ENCODE measurements at places on chromosomes 5 and 9.

DNA sequence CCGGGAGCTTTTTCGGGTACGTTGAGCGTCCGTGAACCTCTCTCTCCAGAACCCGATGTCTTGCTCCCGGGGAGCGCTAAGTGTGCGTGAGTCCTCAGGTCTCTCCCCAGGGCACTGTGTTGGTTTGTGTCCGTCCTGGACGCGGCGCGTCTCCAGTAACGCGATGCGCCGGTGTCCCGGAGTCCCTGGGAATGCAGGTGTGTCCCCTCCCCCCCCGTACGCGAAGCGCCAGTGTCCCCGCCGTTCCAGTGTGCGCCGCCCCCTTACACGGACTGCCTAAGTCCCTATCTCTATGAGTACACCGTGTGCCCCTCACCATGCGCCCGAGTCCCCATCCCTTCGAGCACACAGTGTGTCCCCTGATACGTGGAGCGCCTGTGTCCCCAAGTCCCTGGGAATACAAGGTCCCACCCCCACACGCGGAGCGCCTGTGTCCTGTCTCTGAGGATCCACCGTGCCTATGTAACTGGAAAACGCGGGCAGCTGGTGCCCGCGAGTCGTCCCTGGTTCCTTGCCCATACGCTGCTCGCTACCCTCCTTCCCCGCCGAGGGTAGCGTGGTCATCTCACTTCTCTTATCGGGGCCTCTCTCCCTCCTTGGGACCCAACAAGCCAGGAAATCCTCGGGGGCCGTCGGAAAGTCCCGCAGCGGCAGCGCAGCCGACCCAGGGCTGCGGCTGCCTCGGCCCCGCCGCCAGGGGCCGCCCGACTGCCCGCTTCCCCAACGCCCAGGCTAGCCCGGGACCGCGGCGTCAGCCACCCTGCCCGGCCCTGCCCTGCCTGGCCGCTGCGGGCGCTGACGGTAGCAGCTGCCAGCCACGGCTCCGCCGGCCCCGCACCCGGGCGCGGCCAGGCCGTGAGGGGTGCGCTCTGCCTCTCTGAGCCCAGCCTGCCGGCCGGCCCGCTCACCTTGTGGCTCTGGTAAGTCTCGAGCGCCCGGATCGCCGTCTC lies 709 bp downstream of the ELL2 start:
- peak; percentile 89 for DNase-seq

GRCh38 chr9:126097679-126098078 lies 228.9 kb upstream of the MVB12B start:
- DNase-seq: no peak

- no peak for DNase-seq
Observed at GRCh38 chr9:85014292-85014691, 344.8 kb downstream of the NTRK2 start.

GRCh38 chr5:133396187-133396741 lies 216.1 kb downstream of the FSTL4 start:
- DNase-seq: no peak

GRCh38 chr5:95216136-95216955 lies 68.5 kb downstream of the MCTP1 start:
- no peak for DNase-seq

GRCh38 chr5:64971513-64971912 lies 202.8 kb downstream of the CWC27 start:
- no peak for DNase-seq

Measured in glutamatergic neuron (in vitro differentiated cells).